ENCODE measurements at places on chromosomes 12 and 14.

DNA sequence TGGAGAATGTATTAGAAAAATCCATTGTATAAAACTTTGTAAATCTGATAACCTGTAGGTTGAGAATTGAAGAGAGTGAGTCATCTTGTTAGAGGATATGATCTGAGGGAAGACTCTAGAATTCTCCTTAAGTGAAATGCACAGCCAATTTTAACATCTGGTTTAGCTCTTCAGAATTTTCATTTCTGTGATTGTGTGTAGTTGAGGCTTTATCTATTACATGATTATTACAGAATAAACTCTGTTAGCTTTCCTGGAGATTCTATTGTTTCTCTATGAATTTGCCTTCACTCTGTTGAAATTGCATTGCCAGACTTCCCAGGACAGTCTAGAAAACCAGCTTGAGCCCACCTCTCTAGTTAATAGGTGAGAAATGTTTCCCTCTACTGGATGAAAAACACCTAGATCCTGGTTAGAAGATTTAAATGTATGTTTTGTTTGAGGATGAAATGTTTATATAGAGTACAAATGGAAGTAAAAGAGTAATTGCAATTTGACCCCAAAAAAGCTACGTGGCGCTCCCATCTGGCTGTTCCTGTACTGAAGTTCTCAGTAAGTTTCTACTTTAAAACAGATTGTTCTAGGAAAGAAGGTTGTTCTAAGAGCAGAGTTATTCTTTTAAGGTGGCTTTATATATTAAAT lies 2.9 kb downstream of the NUDT4 start:
- DNase-seq: peak; percentile 47

- peak; percentile 43 for DNase-seq
Measured at GRCh38 chr14:61927060-61927459, 164.8 kb downstream of the SNAPC1 start.

- DNase-seq: no peak
Measured at GRCh38 chr14:36755756-36756155, 94.1 kb downstream of the PAX9 start.

GRCh38 chr12:125140279-125141209 lies 75.3 kb downstream of the AACS start:
- DNase-seq: peak; percentile 74

GRCh38 chr14:52348279-52348678 lies 34.2 kb downstream of the PTGER2 start:
- no peak for DNase-seq

DNA sequence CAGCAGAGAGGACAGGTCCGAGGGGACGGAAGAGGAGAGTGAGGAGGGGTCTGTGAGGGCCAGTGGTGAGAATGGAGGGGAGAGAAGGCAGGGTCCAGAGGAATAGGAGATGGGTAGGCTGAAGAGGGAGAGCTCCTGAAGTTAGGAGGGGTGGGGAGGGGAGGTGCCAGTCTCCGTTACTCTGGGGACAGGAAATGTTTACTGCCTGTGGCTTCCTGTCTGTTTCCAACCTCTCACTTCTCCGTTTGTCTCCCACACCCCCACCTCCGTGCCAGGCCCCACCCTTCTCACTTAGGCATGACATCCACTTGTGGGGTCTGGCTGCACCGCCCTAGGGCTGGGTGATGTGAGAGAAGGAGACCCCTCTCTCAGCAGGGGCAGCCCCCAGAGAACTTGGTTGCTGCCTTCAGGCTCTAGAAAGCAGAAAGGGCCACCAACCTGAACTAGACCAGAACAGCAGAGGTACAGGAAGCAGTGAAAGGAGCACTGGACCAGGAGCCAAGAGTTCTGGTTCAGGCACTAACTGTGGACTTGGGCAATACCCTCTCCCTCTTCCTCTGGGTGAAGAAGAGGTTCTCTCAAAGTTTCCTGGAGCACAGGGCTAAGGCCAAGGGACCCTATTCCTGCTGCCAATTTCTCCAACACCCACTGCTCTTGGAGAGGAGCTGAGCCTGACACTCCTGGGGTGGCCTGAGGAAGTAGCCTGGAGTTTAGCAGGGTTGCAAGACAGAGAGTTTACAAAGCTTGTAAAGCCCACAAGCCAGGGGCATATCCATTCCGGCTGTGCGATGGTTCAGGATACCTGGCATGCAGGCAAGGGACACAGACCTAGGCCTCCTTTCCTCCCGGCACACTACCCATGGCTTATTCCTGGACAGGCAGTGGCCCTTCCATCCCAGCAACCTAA lies 5.5 kb downstream of the ITGA5 start:
- peak; percentile 49 for DNase-seq

Data from fibroblast of skin of right quadriceps (primary cell).